Tongue (tissue), 3 donors: ENCODE measurements at places on chromosomes 2 and 18. TPM values are rescaled to one million over a fixed set of nuclear protein-coding genes. Genes with fewer than 3 reads are reported as not detected.

The CAPN14 gene
- total RNA-seq: 20.5 TPM

The SERPINB12 gene
- total RNA-seq: 2.6 TPM

The INPP5D gene
- total RNA-seq: 9.1 TPM

DNA sequence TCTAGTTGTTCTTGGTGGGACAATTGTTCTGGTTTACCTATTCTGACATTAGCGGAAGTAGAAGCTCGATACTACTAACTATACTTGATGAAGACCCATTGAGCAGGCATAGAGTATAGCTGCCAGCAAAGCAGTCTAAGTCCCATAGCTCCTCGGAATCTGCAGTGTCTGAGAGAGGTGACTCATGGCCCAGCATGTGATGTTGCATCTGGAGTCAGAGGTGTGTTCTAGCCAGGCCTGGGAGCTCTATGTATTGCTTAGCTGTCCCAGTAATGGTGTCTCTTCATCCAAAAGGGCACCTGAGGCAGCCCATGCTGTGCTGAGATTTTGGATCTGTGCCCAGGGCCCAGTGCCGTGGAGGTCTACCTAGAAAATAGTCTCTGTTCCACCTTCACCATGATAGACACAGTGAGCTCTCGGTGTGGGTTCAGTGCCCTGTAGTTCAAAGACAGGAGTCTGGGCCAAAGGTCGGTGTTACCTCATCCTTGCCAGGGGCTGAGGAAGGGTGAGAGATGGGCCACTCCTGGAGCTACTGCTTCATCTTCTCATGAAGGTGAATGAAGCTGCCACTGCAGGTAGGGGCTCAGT lies 47.3 kb downstream of the MEX3C start:
- no peak for DNase-seq

- no peak for DNase-seq
Measured at GRCh38 chr18:79947054-79947755, 4.2 kb downstream of the SLC66A2 start.

- DNase-seq: no peak
Measured at GRCh38 chr2:46318579-46319460, 21.6 kb downstream of the EPAS1 start.

GRCh38 chr2:101872480-101872879 lies 119.3 kb upstream of the IL1R2 start:
- DNase-seq: no peak
